ENCODE measurements at places on chromosomes 3 and 15. TPM values are rescaled to one million over a fixed set of nuclear protein-coding genes. Genes with fewer than 3 reads are reported as not detected.

- DNase-seq: no peak
Measured at GRCh38 chr3:17052363-17052762, 167.6 kb downstream of the PLCL2 start.

DNA sequence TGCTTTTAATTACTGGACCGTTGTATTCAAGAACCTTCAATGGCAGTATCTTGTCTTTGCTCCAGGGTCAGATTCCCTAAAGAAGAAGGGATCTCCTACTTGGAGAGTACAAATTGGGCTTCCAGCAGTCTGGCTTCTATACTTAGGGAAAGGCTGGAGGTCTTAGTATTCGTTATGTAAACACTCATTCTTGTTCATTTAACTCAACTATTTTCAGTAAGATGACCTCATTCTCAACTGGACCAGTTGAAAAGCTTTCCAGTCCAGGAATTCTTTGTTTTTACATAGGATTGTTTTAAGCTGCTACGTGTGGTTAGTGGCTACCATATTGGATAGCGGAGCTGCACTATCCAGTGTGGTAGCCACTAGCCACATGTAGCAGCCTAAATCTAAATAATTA, 4.6 kb downstream of the SENP5 start:
- DNase-seq: no peak

DNA sequence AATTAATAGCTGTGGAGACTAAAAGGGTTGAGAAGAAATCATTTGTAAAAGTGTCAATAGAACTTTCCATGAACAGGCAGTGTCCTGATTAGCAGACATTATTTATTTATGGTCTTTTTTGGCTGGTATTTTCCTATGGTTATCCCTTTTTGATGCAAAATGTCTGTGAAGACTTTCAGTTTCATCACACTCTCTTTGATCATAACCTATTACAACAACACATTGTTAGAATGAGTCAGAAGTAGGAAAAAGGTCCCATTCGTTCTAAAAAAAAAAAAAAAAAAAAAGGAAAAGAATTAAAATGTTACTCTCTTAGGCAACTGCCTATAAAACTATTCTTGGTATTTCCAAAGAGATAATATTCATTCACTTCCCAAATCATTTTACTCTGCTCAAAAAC, 62.1 kb downstream of the SLC49A4 start:
- no peak for DNase-seq

GRCh38 chr3:172913911-172914655, 163.6 kb downstream of the ECT2 start:
- DNase-seq: no peak

DNA sequence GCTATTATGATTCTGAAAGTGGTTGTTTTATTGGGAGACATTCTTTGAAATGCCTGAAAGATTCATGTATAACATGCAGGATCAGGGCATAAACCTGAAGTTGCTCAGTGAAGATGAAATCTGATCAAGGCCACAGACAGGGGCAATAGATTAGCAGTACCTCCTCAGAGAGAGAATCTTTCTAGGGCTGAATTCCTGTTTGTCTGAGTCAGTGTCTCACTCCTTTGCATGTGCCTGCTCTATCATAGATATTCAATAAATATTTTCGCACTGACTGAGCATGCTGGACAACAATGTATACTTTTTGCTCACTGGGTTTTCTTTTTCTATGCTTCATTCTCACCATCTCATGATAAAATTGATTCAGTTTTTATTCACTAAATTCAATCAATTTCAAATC, 49.8 kb upstream of the PFN2 start:
- DNase-seq: no peak

GRCh38 chr15:65940618-65940909, 71.3 kb downstream of the RAB11A start:
- no peak for DNase-seq

DNA sequence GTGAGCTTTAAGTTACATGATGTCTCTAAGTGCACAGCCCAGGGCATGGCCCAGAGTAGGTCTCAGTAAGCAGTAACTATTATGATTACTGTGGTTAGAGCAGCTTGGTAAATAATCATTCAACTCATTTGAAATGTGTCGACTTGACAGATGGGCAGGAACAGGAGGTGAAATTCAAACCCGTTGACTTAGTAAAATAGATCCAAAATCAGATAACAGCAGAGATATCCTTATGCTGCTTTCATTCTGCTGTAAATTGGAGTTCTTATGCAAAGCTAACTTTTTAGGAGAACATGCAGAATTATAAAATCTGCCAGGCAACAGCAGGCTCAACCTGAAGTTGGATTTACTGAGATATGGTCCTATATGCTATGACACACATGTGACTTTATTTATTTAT, 118.7 kb upstream of the KLHL25 start:
- no peak for DNase-seq

DNA sequence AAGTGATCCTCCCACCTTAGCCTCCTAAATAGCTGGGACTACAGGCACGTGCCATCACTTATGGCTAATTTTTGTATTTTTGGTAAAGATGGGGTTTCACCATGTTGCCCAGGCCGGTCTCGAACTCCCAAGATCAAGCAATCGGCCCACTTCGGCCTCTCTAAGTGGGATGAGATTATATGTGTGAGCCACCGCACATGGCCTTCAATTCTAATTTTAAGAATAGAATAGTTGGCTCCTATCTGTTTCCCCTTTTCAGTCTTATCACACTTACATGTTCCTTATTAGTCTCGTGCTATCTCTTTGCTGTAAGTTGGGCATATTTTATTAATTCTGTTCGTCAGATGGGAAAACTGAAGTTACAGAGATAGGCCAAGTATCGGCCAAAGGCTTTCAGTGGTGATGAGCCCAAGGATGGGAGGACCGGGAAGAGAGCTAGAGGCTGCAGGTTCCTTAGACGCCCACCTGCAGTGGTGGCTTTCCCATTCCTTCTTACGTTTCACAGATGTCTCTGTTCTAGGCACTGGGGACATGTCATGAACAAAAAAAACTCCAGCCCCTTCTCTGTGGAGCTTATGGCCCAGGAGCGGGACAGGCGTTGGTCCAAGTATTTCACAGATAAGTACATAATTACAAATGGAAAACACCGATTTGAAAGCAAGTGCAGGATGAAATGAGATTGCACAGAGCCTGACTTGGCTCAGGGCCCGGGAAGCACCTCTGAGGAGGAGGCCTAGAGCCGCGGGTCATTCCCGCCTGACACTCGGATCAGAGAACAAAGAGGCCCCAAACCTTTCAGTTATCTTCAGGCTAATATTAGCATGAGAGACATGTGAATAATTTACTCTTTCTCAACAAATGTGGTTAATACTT, 91.1 kb upstream of the KLF13 start:
- peak; percentile 82 for DNase-seq

GRCh38 chr3:100954990-100955389, 38.2 kb downstream of the ABI3BP start:
- DNase-seq: peak; percentile 28

DNA sequence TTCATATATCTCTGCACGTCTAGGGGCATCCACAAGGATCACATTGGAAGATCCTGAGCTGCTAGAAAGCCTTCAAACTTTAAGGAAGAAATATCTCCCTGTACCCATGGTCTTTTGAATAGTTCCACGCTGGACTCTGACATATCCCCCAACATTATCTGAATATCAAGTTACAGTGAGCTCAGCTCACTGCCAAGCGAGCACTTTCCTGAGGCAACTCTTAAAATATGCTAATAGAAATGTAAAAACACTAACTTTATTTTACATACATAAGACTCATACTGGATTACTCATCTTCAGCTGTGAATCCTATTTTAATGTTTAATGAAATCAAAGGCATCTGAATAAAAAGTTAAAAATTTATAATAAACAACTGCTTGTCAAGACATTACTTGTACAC, 420.2 kb upstream of the CCDC54 start:
- no peak for DNase-seq

- DNase-seq: peak; percentile 90
Measured at GRCh38 chr3:127002195-127003174, 19.6 kb downstream of the PLXNA1 start.

DNA sequence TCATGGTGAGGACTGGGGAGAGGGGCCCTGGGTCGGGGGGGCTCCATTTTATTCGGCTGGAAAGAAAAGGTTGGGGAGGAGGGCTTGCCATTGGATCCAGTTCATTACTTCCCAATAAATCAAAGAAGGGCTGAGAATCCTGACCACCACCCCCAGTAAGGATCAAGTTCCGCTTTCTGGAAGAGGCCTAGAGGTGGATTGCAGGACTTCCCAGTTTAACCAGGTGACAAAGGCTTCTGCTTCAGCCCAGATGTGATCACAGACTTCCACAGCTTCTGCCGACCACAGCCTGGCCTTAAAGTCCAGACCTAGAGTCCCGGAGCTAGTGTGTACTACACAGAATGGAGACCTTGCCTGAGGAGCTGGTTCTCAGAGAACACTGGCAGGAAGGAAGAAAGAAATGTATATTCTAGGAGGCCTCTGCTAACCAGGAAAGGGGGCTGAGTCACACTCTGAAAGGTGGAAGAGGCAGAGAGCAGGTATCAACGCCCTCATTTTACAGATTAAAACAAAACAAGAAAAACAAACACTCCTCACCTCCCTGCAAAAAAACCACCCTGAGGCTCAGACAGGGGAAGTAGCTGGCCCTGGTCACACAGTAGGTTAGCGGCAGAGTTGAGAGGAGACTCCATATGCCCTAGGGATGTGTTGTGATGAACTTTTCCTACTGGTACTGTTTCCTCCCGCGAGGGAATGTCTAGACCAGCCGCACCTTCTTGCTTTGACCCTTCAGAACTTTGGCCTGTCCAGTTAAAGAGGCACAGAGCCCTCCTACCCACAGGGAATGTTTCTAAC, 1.1 kb upstream of the CEMIP start:
- no peak for DNase-seq

- no peak for DNase-seq
Measured at GRCh38 chr15:61743345-61743909, 316.8 kb downstream of the VPS13C start.

- no peak for DNase-seq
Measured at GRCh38 chr3:120311863-120312794, 27.1 kb upstream of the GPR156 start.

DNA sequence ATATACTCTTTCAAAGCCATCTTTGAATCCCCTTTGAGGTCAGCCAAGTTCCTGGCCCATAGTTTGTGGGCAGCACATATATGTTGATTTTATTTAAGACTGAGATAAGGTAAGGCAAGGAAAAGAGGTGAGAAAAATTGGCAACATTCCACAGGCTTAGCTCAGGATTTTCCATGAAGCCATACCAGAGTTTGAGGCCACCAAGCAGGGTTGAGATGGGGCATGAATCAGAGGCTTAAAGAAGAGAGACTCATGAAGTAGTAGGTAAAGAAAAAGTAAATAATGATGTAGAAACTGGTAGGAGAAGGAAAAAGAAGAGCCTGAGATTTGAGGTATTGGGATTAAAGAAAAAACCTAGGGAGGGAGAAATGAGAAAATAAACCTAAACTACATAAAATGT, 89.2 kb downstream of the MYO5A start:
- no peak for DNase-seq

- no peak for DNase-seq
Measured at GRCh38 chr3:47715928-47716327, 65.8 kb downstream of the SMARCC1 start.

GRCh38 chr3:187016639-187017345, 86.5 kb downstream of the ST6GAL1 start:
- DNase-seq: no peak

- no peak for DNase-seq
Measured at GRCh38 chr15:38991126-38991525, 426.5 kb upstream of the RASGRP1 start.

- no peak for DNase-seq
Measured at GRCh38 chr15:31442699-31443111, 116.1 kb downstream of the KLF13 start.

GRCh38 chr3:162626172-162626571, 1129.6 kb downstream of the OTOL1 start:
- no peak for DNase-seq

DNA sequence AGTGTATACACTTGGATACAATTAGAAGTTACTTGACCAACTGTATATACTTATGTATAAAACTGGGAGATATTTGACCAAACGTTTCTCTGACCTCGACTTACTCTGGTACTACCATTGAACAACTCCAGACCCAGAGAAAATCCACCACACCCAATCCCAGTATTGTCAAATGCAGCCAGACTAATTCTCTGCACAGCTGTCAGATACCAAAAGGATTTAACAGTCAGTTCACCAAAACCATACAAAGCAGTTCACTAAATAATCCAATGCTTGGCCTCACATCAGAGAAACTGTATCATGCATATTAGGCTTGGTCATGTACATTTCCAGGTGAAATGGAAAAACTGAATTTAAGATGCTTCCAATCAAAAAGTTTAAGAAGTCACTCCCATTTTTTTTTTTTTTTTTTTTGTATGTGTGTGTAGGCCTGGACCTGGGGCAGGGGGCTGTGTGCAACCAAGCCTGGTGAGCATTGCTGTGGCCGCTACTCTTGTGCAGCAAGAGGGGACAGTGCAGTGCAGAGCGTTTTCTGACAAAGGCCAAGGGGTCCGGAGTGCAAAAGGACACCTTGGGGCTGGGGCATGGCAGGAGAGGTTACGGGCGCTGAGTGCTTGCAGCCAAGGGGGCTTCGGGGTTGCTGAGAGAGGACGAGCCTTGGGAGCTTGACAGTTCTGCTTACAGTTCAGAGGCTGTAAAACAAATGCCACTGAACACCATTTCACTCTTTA, 1.4 kb downstream of the TOMM70 start:
- DNase-seq: no peak

DNA sequence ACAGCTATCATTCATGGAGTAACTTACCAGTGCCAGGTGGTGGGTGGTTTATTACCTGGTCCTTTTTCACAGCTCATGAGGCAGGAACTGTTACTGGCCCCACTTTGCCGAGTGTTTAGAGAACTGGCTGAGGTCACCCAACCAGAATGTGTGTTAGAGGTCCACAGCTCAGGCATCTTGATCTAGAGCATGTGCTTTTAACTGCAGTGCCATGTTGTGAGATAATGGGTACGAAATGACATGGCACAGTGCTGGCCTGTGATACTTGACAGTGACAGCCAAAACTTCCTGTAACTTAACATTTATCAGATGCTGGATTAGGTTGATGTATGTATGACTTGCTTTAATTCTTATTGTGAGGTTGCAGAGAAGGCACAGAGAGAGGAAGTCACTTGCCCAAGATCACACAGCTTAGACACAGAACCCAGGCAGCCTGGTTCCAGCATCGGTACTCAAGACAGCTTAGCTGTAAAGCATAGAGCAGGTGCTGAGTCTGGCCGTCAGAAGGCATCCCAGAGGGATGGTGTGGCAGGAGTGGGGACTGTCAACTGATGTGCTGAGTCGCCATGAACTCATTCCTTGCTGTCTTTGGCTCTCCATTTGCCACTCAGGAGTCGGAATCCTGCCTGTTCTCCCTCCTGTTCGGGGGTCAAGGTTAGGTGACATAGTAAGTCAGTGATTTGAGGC, 9.6 kb downstream of the MCM2 start:
- DNase-seq: no peak

The ARHGEF26 gene
- total RNA-seq: 1.2 TPM

The CCR9 gene
- total RNA-seq: not detected

The TMEM40 gene
- total RNA-seq: 4.5 TPM

The CFAP100 gene
- total RNA-seq: not detected

The PLSCR2 gene
- total RNA-seq: not detected

The NDN gene
- 35.2 TPM for total RNA-seq

The CNTN3 gene
- 1.2 TPM for total RNA-seq

The HAPLN3 gene
- 3.2 TPM for total RNA-seq

The TRIM42 gene
- total RNA-seq: not detected

The CYP1A2 gene
- total RNA-seq: not detected

The GPR149 gene
- total RNA-seq: not detected

All from left ventricle myocardium inferior (tissue), 1 donor.